ENCODE measurements at places on chromosomes 2 and 18. TPM values are rescaled to one million over a fixed set of nuclear protein-coding genes. Genes with fewer than 3 reads are reported as not detected.

Gene COL5A2
- total RNA-seq = 10.2 TPM

Gene LIMS3
- total RNA-seq = 2.1 TPM

Gene MC2R
- total RNA-seq = not detected

Gene ANKRD62
- total RNA-seq = not detected

Gene ASB1
- 20.1 TPM for total RNA-seq

Gene SCYGR4
- total RNA-seq = not detected

Gene GALNT14
- total RNA-seq = 26.1 TPM
